ENCODE measurements at places on chromosomes 3 and 15.

DNA sequence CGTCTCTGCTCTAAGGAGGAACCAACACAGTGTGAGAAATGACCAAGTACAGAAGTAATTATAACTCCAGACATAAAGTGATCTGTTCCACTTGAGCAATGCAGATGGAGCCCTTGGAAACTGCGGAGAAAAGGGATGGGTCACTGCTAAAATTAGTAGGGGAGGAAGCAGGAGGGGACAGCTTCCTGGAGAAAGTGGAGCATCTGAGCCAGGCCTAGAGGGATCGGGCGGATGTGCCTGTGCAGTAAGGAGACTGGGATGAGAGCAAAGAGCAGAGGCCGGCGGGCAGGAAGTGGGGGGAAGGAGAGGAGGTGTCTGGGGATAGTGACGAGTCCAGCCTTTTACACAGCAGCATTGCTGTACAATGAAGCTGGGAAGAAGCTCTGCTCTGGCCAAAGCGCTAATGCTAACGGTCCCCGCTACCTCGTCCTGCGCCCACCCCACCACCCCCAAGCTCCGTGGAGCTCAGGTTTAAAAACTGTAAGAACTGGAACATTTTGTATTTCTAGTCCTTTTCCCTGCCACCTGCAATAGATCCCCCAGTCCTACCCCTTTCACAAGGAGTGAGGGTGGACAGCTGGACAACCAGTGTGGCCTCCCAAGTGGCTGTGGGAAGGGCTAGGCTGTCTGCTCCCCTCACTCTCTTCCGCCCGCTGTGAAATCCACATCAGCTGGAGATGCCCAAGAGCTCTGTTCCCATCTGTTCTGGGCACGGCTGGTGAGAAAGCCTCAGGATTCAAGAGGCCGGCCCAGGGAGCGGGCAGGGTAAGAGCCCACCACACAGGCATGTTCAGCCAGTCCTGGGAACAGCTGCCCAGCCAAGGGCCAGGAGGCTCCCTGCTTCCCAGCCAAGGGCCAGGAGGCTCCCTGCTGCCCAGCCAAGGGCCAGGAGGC is 53.0 kb upstream of the HES1 start:
- peak; percentile 56 for DNase-seq

- peak; percentile 51 for DNase-seq
These were observed 95.5 kb downstream of the DPH6 start for GRCh38 chr15:35450492-35450891.

- DNase-seq = no peak
These were observed 35.6 kb upstream of the PRR23E start for GRCh38 chr3:127157171-127157828.

- no peak for DNase-seq
These were observed 18.2 kb downstream of the TASOR start for GRCh38 chr3:56664823-56665222.

- peak; percentile 32 for DNase-seq
These were observed 84.9 kb downstream of the MEIS2 start for GRCh38 chr15:37015451-37015850.

DNA sequence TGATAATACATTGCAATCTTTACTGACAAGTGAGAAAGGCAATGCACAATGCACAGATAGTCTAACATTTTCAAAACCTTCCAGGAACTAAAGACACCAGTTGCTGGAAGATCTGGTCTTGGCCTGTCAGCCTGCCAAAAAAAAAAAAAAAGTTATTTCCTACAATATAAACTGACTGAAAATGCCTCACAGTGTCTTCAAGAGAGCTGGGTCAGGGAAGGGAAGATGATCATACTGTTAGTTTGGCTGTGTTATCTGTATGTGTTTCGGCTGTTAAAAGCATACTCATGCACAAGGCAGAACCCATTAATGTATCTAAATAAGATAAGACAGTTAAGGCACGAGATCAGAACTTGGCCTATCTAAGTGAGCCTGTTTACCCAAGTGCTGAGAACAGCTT is 673.4 kb downstream of the MECOM start:
- DNase-seq = peak; percentile 58

GRCh38 chr3:121895121-121895520 is 920 bp downstream of the SLC15A2 start:
- DNase-seq = no peak

DNA sequence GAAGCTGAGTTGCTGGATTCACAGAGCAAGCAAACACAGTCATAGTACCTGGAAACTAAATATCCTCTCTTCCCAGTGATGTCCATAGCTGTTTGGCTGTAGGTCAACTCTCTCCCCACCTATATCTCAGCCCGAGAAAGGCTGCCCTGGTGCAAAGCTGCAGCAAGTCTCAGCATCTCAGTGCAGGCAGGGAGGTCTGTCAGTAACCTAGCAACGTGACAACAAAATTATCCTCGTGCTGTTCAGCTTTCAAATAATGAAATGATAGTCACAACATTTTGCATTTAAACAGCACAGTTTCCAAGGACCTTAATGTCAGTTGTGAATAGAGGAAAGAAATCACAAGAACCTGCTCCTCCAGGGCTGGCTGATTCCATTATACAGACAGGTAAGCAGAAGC is 83.6 kb downstream of the CHST2 start:
- no peak for DNase-seq

DNA sequence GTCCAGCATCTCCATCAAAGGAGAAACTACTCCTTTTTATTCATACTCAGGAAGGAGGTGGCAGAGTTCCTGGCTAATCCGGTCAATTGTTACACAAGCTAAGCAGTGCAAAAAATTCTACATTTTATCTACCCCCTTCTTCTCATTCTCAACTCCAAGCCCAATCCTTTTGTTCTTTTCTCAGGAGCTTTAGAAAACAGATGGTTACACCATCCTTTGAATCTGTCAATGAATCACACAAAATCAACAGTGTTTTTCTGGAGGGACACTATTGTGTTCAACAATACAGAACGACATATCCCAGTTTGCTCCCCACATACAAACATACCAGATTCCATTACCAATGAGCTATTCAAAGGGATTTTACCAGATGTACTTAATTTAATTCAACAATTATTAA is 362.1 kb downstream of the MAGI1 start:
- no peak for DNase-seq

DNA sequence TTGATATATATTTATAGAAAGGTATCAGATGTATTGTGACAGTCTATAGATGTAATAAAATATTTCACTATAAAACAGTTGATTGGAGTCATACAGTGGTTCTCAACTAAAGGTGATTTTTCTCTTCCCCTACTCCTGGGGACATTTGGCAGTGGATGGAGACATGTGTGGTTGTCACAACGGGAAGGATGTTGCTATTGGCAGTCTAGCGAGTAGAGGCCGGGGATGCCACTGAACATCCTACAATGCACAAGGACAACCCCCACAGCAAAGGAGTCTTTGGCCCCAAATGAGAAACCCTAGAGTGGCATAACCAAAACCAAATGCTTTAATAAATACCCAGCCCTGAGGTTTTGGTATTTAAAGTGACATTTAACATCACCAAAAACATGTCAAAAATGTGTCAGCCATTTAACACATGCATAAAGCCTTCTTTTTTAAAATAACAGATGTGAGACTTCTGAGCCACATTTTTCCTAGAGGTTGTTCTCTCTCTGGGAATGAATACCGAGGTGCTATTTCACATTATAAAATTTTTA is 367.5 kb downstream of the PTPRG start:
- no peak for DNase-seq

DNA sequence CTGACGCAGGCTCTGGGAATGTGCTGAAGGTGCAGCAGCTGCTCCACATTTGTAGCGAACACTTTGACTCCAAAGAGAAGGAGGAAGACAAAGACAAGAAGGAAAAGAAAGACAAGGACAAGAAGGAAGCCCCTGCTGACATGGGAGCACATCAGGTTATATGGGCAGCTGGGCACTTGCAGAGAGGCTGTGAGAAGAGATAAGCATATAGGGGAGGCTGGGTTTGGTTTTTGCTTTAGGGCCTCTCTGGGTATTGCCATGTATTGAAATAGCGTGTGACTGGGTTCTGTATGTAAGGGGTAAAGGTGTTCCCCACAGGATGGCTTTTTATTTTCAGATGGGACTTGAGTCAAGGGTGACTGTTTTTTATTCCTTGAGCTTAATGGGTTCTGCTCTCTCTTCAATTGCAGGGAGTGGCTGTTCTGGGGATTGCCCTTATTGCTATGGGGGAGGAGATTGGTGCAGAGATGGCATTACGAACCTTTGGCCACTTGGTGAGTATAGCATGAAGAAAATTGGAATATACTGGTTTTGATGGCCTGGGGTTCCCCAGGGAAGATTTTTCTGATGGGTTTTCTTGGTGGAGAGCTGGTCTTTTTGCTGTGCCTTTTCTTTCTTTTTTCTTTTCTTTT is 7.4 kb downstream of the PSMD2 start:
- no peak for DNase-seq

GRCh38 chr3:89227634-89228033 is 120.2 kb downstream of the EPHA3 start:
- no peak for DNase-seq

DNA sequence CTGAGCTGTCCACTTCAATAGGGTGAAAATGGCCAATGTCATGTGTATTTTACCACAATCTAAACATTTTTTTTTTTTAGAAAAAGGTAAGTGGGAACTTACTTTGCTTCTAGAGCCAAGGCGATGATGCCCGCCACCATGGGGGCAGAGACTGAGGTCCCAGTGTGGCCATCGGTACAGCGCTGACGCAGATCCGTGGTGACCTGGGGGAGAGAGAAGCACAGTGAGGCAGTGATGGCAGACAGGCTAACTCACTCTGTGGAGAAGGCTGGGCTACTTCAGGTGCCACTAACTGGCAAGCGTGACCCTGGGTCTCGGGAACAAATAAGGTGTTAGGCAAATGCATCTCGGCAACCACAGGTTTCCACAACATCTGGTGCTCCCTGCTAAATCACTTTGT is 94.3 kb upstream of the SNRPA1 start:
- DNase-seq = no peak

DNA sequence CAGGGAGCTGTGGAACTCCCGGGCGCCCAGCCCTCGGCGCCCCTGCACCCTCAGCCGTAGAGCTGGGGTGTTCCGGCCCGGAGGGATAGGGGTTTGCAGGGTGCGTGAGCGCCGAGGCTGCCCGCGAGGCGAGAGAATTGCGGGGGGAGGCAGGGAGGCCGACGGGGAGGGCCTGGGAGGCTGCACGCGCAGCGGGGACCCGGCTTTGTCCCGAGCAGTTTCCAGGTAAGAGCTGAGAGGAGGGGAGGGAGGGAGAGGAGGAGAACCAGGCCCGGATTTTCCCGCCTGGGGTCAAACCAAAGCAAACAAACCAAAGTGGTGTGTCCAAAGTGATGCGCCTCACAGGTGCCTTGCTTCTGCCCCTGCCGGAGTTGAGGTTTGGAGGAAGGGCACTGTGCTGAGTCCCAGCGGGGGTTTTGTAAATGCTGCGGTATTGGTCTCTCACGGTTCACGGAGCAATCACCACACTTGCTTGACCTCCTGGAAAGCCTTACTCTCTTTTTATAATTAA is 146.4 kb downstream of the TJP1 start:
- no peak for DNase-seq

DNA sequence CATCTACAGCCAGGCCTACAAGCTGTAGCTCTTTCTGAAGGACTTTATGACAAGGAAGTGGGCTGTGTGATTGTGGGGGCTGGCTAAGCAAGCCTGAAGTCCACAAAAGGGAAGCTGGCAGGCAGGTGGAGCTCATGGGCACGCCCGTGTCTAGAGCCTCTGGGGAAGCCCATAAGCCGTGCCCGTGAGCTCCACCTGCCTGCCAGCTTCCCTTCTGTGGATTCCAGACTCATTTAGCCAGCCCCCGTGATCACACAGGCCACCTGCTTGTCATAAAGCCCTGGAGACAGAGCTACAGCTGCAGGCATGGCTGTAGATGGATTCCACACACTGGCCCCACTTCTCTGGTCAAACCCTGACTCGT is 15.2 kb downstream of the EFCC1 start:
- no peak for DNase-seq

DNA sequence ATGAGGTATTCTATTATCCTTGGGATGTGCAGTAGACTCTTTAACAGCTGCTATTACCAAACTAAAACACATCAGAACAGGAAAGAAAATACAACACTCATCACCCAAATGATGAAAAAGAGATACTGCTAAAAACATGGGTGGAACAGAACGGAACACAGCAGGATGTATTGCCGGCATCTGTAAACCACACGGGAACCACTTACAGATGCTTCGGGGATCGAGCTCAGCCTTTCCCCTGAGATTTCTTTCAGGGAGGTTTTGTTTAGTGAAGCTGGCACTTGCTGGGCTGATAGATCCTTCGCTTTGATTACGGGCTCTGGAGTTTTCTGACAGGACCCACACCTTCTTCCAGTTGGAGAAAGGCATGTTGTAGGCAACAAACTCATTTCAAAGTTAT is 182.3 kb upstream of the FAM3D start:
- DNase-seq = no peak

DNA sequence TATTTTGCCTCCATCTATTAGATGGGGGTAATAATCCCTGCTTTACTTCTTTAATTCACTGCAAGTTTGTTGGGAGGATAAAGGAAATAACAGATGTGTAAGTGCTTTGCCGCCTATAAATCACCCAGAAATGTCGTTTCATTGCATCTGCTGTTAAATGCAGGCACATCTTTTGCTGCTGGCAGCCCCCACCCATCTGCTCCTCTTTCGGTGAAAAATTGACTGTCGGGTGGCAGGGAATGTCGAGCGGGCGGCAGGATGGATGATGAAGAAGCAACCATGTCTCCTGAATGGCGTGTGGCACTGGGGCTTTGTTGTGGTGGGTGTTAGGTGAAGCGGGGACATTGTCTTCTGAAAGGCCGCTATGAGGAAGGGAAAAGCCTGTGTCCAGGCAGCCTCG is 543 bp upstream of the REC114 start:
- DNase-seq = no peak

DNA sequence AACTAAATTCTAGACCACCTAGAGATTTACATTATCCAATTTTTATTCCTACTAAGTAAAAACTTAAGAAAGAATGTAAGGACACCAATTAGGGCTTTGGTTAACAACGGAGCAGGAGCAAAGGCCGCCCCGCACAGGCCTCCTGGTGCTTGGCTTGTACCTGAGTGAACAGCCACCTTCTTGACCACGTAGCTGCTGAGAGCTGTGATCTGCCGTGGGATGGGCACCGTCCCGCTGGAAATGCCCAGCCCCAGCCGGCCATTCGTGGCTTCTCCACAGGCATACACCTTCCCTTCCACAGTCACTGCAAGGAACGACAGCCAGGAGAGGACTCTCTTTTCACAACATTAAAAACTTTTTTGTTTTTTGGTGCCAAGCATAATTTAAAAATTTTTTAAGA is 79.6 kb upstream of the OCA2 start:
- no peak for DNase-seq

- peak; percentile 7 for DNase-seq
These were observed 428.2 kb upstream of the IL12A start for GRCh38 chr3:159560214-159560979.

DNA sequence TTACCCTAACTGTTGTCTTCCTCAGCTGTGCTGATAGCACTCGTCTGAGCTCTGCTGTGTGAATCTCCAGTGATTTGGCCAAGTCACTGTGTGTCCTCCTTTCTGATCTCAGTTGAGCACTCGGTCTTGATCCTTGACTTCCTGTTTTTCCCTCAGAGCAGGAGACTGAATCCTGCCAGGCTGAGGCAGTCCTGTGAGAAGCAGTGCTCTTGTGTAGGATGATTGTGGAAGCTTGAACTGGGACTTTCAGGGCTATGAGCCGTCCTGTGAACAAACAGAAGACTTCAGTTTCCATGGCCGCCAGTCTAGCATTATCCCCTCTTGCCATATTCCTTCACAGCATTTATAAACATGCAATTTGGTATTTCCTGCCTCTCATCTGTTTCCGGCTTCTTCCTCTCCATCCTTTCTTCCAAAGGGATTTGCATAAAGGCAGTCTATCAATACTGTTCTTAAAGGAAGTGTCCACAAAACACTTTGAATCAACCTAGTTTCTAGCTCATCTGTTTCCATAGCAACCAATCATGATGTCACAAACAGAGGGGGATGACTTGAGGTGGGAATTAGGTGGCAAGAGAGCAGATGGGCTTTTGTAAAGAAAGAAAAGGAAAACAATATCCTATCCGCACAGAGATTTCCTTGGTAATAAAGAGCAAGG is 237.2 kb downstream of the AGBL1 start:
- DNase-seq = no peak
